ENCODE measurements at places on chromosomes 13 and 19. TPM values are rescaled to one million over a fixed set of nuclear protein-coding genes. Genes with fewer than 3 reads are reported as not detected.

GRCh38 chr13:58804832-58805231 lies 1173.3 kb downstream of the PCDH17 start:
- no peak overlapping the region for H3K27ac ChIP-seq
- no peaks in the 10 kb centered on the region for H3K4me1 ChIP-seq
- H3K36me3 ChIP-seq, result no peaks in the 10 kb centered on the region
- DNase-seq, result no peak

- H3K27ac ChIP-seq, result no peak overlapping the region
- peaks cover 3% of the 10 kb centered on the region for H3K36me3 ChIP-seq
- peaks cover 8% of the 10 kb centered on the region for H3K4me1 ChIP-seq
- no peak for DNase-seq
Measured at GRCh38 chr19:49071860-49072547, 495 bp downstream of the KCNA7 start.

GRCh38 chr19:36081894-36082293 lies 27.2 kb downstream of the WDR62 start:
- H3K27me3 ChIP-seq, result no peaks in the 10 kb centered on the region
- no peak for DNase-seq
- no peak overlapping the region for H3K4me3 ChIP-seq
- H3K36me3 ChIP-seq, result peaks cover 71% of the 10 kb centered on the region
- no peaks in the 10 kb centered on the region for H3K4me1 ChIP-seq

- no peak for DNase-seq
- H3K27me3 ChIP-seq, result no peaks in the 10 kb centered on the region
- H3K4me3 ChIP-seq, result no peak overlapping the region
- H3K27ac ChIP-seq, result no peak overlapping the region
Measured at GRCh38 chr13:101727118-101727517, 274.6 kb downstream of the ITGBL1 start.

GRCh38 chr13:42539670-42540069 lies 34.3 kb upstream of the TNFSF11 start:
- DNase-seq, result no peak
- H3K27me3 ChIP-seq, result no peaks in the 10 kb centered on the region
- H3K4me3 ChIP-seq, result no peak overlapping the region
- no peaks in the 10 kb centered on the region for H3K36me3 ChIP-seq
- H3K27ac ChIP-seq, result no peak overlapping the region

- peaks cover 5% of the 10 kb centered on the region for H3K27me3 ChIP-seq
- H3K4me1 ChIP-seq, result peaks cover 4% of the 10 kb centered on the region
Measured at GRCh38 chr13:44096901-44097300, 217.2 kb downstream of the LACC1 start.

DNA sequence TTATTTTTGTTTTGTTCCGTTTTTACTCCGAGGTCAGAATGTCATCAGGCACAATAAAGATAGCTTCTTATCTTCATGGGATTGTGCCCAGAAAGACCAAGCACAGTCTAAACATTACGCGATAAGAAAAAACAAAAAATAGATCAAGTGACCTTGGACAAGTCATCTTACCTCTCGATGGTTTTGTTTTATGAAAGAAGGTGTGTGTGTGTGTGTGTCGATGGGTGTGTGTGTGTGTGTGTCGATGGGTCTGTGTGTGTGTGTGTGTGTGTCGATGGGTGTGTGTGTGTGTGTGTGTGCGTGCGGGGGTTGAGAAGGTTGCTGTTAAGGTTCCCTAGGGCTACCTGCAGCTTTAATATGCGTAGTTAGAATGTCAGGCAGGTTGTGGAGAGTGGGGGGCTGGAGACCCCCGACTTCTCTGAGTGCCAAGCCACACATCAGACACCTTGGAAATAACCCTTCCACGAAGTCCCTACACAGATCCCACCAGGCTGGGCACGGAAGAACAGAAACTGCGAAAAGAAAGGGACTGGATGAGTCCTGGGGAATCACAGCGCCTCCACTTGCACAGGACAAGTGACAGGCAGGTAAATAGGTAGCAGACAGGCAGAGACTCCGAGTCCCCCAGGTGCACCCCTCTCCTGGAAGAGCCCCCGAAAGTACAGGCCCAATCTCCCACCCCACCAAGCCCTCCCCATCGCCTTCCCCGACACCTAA lies 458 bp upstream of the ATP8A2 start:
- peaks cover 9% of the 10 kb centered on the region for H3K4me1 ChIP-seq
- no peak for DNase-seq
- H3K4me3 ChIP-seq, result peak overlapping the region; percentile 50
- peaks cover 67% of the 10 kb centered on the region for H3K27me3 ChIP-seq
- no peaks in the 10 kb centered on the region for H3K36me3 ChIP-seq
- no peak overlapping the region for H3K27ac ChIP-seq

- peak; percentile 67 for DNase-seq
- H3K27me3 ChIP-seq, result no peaks in the 10 kb centered on the region
- peaks cover 34% of the 10 kb centered on the region for H3K36me3 ChIP-seq
- peak overlapping the region; percentile 92 for H3K27ac ChIP-seq
Measured at GRCh38 chr19:19385896-19386869, 19.3 kb upstream of the GATAD2A start.

- H3K4me3 ChIP-seq, result no peak overlapping the region
- DNase-seq, result peak; percentile 81
- no peaks in the 10 kb centered on the region for H3K27me3 ChIP-seq
- H3K36me3 ChIP-seq, result no peaks in the 10 kb centered on the region
- no peak overlapping the region for H3K27ac ChIP-seq
Measured at GRCh38 chr19:51607920-51608562, 22.2 kb downstream of the SIGLEC5 start.

GRCh38 chr13:26459276-26460131 lies 98.0 kb upstream of the WASF3 start:
- H3K36me3 ChIP-seq, result no peaks in the 10 kb centered on the region
- H3K27me3 ChIP-seq, result peaks cover 11% of the 10 kb centered on the region
- H3K4me1 ChIP-seq, result no peaks in the 10 kb centered on the region
- no peak overlapping the region for H3K27ac ChIP-seq

TBXA2R gene
- 2.6 TPM for total RNA-seq

GNG8 gene
- not detected for total RNA-seq

ZGLP1 gene
- total RNA-seq, result 3.8 TPM

ZNF417 gene
- 21.1 TPM for total RNA-seq

TM9SF2 gene
- 64.5 TPM for total RNA-seq

SSC5D gene
- 0.55 TPM for total RNA-seq

Data from activated CD8-positive, alpha-beta T cell treated with anti-CD3 and anti-CD28 coated beads, Interleukin-2, amount 10 ng/mL, durations not matched to agents 7 days and 5 days (primary cell).